Activated CD4-positive, alpha-beta T cell treated with anti-CD3 and anti-CD28 coated beads for 24 hours (primary cell): ENCODE measurements at places on chromosomes 12 and 14.

DNA sequence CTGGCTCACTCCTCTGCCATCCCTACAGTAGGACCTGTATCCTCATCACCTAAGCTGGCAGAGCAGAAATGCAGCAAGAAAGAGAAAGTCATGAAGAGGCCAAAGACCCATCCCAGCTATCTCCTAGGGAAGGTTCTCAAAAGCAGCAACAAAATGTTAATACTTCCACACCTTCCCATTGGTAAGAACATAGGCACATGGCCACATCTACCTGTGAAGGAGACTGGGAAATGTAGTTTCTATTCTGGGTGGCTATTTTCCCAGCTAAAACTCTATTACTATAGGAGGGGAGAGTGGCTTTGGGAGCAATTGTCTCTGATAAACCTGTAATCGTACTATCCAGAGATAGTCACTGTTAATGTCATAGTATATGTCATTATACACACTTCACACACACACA lies 13.7 kb upstream of the EIF2B2 start:
- DNase-seq = no peak

DNA sequence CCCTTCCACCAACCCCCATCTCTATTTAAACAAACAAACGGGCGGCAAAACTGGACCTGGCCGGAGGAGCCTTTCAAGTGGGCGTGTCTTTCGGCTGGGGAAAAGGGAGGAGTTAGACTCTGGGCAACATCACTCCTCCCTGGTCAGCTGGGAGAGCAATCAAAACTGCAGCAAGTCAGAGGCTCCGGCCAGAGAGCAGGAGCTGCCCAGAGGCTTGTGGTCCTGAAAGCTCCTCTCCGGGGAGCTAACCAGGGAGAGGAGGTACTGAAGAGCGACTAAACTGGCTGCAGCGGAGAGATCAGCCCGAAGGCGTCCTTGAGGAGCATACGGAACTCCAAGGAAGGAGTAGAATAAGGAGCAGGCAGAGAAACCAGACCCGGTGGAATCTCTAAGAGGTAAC lies at the start of gene NEUROD4:
Gene NEUROD4, plus strand, starts transcription at position 191 of the 400 bp plus-strand sequence. CDS start 6,466 bp downstream, outside the sequence.
- no peak for DNase-seq

GRCh38 chr14:52080808-52081755 lies 12.2 kb upstream of the NID2 start:
- DNase-seq = no peak

DNA sequence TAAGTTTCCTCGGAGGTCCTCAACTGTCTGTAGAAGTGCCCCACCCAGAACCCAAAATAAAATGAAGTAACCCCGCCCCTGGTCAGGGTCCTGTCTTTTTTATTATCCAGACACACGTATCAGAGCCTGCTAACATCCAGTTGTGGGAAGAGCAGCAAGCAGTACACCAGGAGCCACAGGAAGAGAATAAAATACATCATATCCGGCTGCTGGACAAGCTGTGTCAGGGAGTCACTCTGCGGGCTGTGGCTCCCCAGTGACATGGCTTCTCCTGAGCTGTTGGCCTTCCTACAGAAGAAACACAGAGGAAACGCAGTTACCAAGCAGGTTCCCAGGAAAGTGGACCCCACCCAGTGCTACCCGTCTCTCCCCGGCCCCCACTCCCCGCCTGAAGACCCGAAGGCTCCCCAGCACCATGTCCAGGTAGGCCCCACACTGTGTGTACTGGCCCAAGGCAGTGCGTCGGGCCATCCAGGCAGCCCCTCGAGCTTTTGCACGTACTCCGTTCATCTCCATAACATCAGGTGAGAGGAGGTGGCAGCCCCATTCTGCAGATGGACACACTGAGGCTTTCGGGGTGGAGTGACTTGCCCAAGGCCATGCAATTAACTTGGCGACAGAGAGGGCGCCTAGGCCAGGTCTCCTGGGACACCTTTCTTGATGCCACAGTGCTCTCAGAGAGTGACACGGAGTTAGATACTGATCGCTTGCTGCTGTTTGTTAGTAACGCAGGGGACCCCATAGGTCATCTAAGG lies 34.3 kb upstream of the DICER1 start:
- DNase-seq = no peak

DNA sequence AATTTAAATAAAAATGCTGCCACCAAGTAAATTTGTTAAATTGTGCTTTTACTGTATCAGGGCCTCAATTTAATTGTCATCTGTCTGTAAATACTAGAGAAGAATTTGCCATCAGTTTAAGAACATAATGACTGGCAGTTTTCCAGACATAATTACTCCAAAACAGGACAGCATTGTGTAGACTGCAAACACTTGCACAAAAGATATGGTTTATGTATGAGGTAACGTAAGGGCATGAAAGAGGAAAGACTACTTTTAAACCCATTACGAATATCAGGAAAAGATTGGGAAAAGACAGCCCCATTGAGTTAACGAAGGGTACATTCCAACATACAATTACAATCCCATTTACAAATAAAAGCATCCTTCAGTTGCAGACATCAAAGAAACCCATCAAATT lies 59.8 kb upstream of the KRR1 start:
- no peak for DNase-seq

- DNase-seq = no peak
These were observed 2.8 kb downstream of the TSHR start for GRCh38 chr14:80958226-80958625.

GRCh38 chr12:6376079-6376869 lies 911 bp upstream of the SCNN1A start:
- no peak for DNase-seq

DNA sequence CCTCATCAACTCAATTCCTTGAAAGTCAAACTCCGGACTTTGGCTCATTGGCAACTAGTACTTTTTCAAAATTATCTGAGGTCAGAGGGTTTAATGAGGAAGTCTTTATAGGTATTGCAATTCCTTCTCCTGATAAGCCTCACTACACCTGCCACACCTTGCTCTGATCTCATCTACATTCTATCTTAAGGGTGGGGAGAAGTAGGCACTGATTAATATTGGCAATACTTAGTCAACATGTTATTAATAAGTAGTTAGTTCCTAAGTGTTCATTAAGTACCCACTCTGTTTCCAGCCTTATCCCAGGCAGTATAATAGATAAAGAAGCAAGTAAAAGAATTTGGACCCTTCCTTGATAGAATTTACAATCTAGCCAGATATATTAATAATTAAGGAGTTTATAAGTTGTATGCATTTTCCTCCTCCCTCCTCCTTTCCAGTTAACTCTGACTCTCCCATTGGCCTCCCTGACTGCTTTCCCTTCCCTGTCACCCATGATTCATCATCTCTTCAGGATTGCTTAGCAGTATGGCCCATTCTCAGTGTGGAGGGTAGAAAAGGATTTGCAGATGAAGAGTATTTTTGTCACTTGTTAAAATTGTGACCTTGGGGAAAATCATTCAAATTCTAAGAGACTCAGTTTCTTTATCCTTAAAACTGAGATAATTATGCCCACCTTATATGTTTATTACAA lies 231.0 kb upstream of the ATP2B1 start:
- DNase-seq = no peak

- no peak for DNase-seq
These were observed 171.8 kb upstream of the ATF7IP start for GRCh38 chr12:14193639-14194038.

DNA sequence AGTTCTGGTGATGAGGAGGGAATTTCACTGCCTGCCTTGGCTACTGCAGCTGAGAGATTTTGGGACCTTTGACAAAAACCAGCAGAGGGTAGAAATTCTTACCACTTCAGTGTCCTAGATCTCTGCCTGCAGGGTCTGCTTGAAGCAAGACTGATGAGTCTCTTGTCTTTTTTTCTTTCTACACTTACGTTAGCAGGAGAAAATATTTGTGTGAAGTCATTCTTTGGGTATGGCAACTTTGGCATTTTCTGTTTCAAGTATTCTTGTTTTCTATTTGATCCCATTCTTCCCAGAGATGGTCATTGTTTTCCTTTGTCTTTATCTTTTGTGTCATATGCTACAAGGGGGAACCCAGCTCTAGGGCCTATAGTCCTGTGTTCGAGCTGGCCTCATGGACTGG lies 65.6 kb upstream of the FERMT2 start:
- DNase-seq = no peak

- no peak for DNase-seq
These were observed 4.7 kb downstream of the P2RX2 start for GRCh38 chr12:132623072-132623869.

- DNase-seq = peak; percentile 55
These were observed 1.2 kb downstream of the ITGB7 start for GRCh38 chr12:53205747-53206419.

DNA sequence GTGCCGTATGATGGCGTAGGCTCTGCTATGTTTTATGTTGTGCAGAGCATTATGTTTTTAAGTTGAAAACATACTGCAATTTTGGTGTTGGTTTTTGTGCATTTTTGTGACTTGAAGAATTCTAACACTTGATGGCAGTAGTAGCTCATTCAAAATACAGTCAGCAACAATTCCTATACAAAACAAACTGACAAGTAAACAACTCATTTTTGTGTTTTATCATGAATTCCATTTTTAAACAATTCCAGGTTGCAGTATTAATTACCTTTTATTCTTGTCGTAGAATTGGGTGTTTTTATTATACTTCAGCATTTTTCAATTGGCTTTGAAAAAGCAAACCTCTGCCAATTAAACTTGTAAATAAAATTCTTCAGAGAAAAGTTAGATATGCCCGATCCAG lies 4.1 kb upstream of the CCER1 start:
- DNase-seq = no peak

DNA sequence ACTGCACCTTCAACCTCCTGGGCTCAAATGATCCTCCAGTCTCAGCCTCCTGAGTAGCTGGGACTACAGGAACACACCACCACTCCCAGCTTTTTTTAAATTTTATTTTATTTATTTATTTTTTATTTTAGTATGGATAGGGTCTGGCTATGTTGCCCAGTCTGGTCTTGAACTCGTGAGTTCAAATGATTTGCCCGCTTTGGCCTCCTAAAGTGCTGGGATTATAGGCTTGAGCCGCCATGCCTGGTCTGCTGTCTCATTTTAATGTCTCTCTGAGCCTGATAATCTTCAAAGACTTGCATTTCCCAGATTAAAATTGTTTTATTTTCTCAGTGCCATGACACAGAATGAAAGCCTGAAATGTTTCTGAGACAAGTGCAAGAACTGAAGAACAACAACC lies 1.2 kb upstream of the INHBC start:
- no peak for DNase-seq

DNA sequence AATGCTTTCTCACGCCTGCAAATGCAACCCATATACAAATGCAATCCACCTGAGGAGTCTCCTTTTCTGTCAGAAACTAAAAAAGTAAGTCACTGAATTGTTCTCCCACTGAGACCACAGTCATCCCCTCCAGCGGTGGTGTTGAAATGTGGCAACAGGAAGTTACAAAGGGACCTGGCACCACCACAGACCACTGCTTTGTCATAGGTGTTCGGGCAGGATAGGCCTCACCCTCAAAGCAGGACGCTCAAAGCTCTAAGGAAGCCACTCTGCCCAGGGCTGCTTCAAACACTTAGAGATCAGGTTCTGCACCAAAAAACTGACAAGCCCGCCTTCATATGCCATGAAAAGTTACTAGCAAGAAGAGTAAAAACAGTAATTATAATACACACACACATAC lies 11.3 kb downstream of the PHLDA1 start:
- DNase-seq = peak; percentile 55
